ENCODE measurements at places on chromosomes 5 and 9.

GRCh38 chr5:58545912-58546311 lies 37.0 kb upstream of the RAB3C start:
- DNase-seq = peak; percentile 53

GRCh38 chr5:111171-111570 lies 19.2 kb downstream of the PLEKHG4B start:
- no peak for DNase-seq

- DNase-seq = no peak
Measured at GRCh38 chr9:34591917-34592866, 2.7 kb upstream of the CNTFR start.

GRCh38 chr9:110626101-110626829 lies 42.3 kb upstream of the MUSK start:
- DNase-seq = no peak

DNA sequence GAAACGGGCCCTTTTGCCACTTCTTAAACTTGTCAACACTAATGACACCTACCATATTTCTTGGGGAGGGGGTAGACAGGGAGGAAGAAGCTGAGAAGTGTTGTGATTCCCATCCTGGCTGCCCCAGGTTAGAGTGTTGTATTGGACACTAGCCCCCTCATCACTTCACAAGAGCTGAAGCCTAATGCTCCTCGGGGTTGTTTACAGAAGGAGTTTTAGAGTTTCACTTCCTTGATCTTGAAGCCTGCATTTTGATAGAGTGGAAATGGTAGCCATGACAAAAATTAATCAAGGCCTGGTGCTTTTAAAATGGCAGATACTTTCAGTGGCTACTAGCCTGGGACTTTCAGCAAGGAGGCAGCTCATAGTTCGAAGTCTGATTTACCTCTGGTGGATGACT lies 11.0 kb upstream of the FAM120AOS start:
- no peak for DNase-seq

DNA sequence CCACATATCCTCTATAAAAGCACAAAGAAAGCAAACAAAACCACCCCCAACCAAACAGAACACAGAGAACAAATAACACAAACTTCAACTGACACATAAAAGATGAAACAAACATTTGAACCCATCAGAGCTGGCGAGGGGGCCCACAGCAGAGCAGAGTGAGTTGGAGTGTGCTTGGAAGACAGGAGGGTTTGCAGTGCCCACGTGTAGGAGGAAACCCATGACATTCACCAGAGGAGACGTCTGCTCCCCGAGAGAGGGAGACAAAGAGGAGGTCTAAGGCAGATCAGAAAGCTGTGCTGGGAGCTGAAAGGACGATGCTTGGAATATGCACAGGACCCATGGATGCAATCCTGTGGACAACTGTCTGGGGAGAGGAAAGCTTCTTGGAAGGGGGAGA lies 27.0 kb downstream of the MRPL36 start:
- no peak for DNase-seq

DNA sequence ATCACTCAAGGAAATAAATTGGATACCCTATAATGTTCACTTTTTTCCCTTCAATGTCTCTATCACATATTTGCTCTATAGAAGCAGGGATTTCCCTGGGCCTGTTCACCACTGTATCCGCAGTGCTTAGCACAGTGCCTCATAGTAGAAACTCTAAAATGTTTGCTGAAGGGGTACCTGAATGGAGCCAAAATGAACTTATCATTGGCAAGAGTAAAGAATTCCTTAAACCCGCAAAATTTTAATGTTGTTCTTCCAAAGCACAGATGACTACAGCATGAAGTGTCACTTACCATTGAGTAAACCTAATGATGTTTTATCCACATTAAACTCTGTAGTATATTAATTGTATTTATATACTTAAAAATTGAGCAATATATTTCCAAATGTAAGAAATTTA lies 96.1 kb downstream of the JAKMIP2 start:
- DNase-seq = no peak

DNA sequence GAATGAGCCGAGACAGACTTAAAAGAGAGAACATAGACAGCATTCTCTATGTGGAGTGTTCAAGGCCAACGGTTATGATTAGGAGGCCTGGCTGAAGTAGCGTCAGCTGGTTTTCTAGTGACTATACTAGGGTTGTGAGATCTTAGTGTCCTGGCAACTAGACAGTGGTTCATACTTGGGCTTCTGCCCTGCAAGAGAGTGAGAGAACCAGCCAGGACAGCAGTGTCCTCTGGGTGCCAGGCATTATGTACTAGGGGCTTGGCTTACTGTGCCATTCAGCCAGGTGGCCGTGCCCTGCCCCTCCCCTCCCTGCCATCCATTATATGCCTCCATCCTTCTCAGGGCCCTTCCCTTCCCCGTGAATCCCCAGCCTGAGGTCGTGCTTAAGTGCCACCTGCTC lies 56.8 kb downstream of the TRIO start:
- no peak for DNase-seq

DNA sequence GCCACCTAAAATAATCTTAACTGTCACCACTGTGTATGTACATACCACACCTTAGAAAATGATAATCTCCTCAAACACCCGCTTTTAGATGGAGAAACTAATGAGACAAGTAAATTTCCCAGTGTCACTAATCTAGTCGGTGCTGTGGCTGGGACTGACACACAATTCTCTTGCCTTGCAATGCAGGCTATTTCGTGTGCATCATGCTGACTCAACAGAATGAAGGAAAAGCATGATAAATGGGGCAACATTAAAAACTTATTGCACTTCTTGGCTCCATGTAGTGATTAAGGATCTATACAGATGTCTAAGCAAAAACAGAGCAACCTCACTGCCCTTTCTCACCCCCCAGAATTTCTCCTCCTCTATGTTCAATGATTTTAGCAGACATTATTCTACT lies 677.9 kb downstream of the DTWD2 start:
- no peak for DNase-seq

- DNase-seq = no peak
Measured at GRCh38 chr5:150484964-150485692, 22.8 kb upstream of the NDST1 start.

- no peak for DNase-seq
Measured at GRCh38 chr5:98604301-98604700, 169.2 kb upstream of the RGMB start.

Measured in hematopoietic multipotent progenitor cell treated with erythropoietin and hydrocortisone succinate and interleukin-3 and kit ligand, for 6 days (in vitro differentiated cells).